Renal pelvis (tissue), 12 donors: ENCODE measurements at places on chromosomes 1 and 21. TPM values are rescaled to one million over a fixed set of nuclear protein-coding genes. Genes with fewer than 3 reads are reported as not detected.

CCDC185 gene
- polyA plus RNA-seq = 0.10 TPM

FMOD gene
- 30.8 TPM for polyA plus RNA-seq

PLEKHA6 gene
- 61.9 TPM for polyA plus RNA-seq

PERM1 gene
- 0.13 TPM for polyA plus RNA-seq

NR1I3 gene
- 2.8 TPM for polyA plus RNA-seq

AXDND1 gene
- polyA plus RNA-seq = 10.8 TPM

C8A gene
- polyA plus RNA-seq = not detected

KRTAP13-1 gene
- polyA plus RNA-seq = not detected
